ENCODE measurements at places on chromosomes 12 and 14.
A peak's percentile ranks its signal among the peaks of the same experiment; 100 is the strongest.

DNA sequence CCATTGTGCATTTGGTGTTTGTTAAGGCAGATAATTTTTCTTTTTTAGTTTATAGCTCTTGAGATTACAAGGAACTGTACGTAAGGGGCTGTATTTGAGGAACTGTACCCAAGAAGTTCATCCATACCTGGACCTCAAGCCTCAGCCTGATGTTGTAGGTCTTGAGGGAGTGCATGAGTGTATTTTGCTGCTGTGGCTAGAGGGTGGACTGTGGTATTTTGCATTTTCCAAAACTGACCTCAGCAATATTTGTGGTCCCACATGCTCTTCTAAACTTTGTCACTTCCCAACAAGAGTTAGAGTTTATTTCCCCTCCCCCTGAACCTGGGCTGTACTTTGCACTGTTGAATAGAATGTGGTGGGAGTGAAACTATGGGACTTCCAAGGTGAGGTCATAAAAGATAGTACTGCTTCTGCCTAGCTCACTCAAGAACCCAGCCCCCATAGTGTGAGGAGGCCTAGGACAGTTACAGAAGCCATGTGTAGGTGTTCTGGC is 42.2 kb upstream of the FBXO33 start:
- DNase-seq, result no peak

DNA sequence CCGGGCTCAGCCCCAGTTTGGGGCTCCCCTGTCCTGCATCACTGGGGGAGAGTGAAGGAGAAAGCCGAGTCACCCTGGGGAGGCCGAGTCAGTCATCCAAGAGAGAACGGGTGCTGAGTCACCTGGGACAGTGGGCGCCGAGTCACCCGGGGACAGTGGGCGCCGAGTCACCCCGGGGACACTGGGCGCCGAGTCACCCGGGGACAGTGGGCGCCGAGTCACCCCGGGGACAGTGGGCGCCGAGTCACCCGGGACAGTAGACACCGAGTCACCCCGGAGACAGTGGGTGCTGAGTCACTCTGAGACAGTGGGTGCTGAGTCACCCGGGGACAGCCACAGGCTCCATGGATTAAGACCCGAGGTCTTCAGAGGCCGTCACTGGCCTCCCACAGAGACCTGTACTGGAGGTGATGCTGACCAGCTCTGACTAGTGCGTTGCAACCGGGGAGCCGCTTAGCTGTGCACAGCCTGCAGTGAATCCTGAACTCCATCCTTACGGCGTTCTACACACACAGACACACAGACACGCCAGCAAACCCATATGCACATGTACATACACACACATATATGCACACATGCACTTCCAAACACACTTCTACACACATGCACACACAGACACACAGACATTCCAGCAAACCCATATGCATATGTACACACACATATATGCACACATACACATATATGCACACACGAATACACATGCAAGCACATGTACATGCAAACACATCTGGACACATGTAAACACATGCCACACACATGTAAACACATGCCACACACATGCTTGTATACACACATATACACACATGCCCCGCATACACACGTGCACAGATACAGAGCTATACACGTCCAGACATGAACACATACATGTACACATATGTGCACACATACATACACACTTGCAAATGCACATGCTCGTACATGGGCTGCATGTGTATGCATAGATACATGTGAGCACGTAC is 64.9 kb upstream of the GALNT9 start:
- no peak for DNase-seq

DNA sequence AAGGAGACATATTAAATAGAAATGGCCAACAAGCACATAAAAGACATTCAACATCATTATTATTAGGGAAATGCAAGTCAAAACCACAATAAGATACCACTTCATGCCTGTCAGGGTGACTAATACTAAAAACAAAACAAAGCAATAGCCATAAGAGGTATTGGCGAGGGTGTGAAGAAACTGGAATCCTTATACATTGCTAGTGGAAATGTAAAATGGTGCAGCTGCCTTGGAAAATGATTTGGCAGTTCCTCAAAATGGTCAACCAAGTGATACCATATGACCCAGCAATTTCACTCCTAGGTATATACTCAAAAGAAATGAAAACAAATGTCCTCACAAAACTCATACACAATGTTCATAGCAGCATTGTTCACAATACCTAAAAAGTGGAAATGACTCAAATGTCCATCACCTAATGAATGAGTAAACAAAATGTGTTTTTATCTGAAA is 27.0 kb downstream of the GPR135 start:
- no peak for DNase-seq

- no peak for DNase-seq
Measured at GRCh38 chr14:75609606-75610475, 31.4 kb downstream of the FLVCR2 start.

- DNase-seq, result no peak
Measured at GRCh38 chr12:67794161-67794560, 145.6 kb downstream of the DYRK2 start.

- DNase-seq, result no peak
Measured at GRCh38 chr12:70837026-70837425, 83.5 kb downstream of the PTPRR start.

- no peak for DNase-seq
Measured at GRCh38 chr14:63988579-63988978, 135.8 kb downstream of the SYNE2 start.

- no peak for DNase-seq
Measured at GRCh38 chr14:69696204-69696527, 70.8 kb upstream of the SRSF5 start.

- no peak for DNase-seq
Measured at GRCh38 chr12:66763467-66763866, 84.6 kb upstream of the GRIP1 start.

- DNase-seq, result no peak
Measured at GRCh38 chr14:46051796-46052195, 599.8 kb downstream of the RPL10L start.

DNA sequence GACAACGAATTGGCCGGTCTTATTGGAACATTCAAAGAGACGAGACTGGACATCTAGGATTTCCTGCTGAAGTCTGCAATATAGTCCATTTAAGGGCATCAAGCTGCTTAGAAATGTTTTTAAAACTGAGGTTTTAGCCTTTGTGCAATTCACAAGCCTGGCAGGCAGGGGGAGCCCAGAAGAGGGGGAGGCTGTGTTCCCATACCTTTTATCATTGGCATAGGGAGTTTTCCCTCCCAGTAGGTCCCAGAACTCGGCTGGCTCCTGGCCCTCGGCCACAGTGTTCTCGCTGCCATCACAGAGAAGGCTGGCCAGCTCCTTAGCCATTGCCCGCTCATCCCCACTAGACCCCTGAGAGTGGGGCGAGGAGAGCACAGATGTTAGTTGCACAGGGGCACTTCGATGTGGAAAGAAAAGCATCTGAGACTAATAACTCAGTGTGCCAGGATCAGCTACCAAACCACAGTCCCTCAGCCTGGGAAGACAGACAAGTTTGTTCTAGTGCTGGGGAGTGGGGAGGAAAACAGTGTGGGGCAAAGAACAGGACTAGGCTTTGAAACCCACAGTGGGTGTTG is 15.1 kb downstream of the AVIL start:
- DNase-seq, result peak; percentile 48

DNA sequence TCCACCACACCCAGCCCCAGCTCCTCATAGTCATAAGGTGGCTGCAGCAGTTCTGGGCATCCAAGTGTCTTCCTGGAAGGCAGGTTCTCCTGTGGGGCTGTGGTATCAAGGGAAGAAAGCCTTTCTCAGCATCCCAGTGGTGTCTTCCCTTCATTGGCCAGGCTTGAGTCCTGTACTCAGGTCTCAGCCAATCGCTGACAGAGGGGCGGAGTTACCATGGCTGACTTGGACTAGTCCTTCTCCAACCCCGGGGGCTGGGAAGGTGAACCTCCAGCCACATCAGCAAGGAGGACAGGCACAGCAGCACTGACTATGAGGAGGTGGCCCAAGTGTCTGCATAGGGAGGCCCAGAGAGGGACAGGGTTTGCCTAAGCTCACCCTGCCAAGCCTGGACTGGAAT is 64.0 kb upstream of the SLC24A4 start:
- no peak for DNase-seq

DNA sequence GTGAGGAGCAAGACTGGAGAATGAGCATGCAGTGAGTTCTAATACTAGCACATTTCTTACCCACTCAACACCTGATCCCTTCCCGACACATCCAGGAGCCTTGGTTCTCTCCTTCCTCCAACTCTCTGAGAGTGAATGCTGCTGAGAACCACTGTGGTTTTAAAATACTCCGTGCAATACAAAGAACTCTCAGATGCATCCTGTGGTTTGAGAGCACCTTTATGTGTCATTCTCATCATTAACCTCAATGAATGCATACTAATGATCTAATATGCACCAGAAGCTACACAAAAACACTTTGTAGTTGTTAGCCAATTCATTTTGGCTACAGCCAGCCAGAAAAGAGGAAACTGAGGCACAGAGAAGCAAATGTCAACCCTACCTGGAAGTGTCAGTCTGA is 87.6 kb downstream of the GALNT8 start:
- no peak for DNase-seq

DNA sequence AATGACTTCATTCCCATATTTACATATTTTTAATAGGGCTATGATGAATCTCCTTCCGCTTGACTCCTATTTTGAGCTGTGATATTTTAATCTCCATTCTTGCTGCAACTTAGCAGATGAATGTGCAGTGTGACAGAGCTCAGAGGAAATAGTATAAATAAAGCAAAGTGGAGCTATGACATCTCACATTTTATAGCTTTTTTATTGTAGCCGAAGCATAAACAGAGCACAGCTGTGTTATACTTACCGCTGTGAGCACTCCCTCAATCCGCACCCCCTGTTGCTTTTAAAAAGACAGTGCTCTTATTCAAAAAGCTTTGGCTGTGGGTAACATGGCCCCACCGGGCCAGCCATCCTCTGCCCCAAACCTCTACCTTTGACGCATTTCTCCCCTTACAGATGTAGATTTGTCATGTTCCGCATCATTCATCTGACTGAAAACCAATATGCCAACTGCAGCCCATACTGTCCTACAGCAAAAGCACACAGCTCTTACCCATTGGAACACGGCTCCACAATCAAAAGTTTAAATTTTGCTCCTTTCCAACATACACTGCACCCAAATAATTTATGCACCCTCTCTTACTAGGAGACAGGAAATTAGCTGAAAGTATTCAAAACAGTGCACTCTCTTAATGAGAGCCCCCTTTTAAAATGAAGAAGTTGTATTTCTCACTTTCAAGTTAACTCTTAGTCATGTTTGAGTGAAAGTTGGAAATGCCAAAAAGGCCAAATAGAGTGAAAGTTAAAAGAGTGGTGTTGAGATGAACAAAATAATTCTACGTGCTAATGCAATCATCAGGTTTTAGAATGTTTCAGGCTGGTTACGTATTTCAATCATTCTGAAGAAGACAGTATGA is 429.3 kb upstream of the SOX5 start:
- DNase-seq, result no peak

GRCh38 chr14:98146416-98146815 is 1125.6 kb downstream of the BCL11B start:
- no peak for DNase-seq

GRCh38 chr12:24822121-24822899 is 126.6 kb downstream of the BCAT1 start:
- no peak for DNase-seq

DNA sequence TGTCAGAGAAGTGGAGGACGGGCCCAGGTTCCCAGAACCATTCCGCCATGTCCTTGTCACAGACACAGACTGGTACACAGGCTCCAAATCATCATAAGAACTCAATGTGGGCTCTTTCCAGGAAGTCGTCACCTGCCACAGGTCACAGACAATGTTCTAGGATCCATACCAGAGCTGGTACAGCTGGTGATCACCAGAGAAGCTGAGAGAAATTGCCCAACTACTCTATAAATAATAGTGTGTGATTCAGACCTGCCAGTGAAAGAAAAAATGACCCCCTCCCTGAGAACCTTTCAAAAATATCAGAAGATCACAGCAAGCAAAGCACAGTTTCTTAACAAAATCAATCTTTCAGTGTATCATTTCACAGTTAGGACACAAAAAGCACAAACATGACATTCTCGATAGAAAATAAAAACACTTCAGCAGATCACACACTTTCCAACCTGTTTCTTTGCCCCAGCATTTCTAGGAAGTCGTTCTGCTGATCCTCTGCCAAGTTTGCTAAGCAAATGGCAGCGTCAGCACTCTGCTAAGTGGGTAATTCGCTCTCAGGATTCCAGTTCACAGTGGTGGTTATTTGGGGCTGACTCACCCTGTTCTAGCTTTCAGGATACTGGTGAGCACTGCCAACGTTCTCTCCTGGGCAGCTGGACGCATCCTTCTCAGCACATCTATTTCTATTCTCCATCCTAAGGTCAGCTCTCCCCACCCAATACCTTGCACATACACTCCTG is 223.3 kb upstream of the SFSWAP start:
- DNase-seq, result peak; percentile 56

- no peak for DNase-seq
Measured at GRCh38 chr12:39752482-39753137, 133.0 kb upstream of the ABCD2 start.

DNA sequence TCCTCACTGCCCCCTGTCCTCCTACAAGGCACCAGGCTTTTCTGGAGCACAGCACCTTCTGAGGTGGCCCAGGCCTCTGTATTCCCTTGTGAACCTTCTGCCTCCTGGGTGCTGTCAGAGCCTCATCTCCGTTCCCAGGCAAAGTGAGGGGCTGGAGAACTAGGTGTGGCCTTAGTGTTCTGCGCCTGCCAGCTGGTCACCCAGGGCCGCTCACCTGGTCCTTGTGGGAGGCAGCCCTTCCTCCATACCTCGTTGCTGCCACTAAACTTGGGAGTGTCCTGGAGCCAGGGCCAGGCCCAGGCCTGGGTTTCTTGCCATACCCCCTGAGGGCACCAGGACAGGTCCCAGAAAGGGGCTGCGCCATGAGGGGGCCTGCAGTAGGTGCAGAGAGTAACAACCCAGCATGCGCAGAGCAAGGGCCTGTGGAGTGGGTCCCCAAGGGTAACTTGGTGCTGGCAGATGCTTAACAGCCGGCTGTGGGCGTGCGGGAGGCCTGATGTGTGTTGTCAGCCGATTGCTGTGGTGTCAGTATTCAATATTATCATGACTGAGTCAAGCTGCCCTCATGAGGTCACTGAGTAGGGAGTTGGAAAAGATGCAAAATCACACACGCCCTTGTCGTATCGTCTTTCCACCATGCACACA is 17.1 kb downstream of the OTUB2 start:
- no peak for DNase-seq

DNA sequence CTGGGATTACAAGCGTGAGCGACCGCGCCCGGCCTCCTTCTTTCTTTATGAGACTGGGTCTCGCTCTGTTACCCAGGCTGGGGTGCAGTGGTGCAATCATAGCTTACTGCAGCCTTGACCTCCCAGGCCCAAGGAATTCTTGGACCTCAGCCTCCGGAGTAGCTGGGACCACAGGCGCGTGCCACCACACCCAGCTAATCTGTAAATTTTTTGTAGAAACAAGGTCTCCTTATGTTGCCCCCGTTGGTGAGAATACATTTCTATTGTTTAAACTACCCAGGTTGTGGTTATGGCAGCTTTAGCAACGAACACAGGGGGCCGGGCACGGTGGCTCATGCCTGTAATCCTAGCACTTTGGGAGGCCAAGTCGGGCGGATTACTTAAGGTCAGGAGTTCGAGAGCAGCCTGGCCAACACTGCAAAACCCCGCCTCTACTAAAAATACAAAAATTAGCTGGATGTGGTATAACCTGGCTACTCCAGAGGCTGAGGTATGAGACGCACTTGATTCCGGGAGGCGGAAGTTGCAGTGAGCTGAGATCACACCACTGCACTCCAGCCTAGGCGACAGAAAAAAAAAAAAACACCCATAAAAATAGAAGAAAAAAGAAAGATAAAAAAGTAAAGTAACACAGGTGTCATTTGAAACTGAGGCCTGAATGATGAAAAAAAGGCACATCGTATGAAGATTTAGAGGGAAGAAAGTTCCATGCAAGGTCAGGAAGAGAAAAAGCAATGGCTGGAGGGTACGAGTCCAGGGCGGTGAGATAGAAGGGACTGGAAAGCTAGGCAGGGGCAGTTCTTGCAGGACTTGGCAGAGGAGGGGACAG is 977 bp upstream of the TMEM120B start:
- DNase-seq, result no peak
